ENCODE measurements at places on chromosomes 5 and 9.

DNA sequence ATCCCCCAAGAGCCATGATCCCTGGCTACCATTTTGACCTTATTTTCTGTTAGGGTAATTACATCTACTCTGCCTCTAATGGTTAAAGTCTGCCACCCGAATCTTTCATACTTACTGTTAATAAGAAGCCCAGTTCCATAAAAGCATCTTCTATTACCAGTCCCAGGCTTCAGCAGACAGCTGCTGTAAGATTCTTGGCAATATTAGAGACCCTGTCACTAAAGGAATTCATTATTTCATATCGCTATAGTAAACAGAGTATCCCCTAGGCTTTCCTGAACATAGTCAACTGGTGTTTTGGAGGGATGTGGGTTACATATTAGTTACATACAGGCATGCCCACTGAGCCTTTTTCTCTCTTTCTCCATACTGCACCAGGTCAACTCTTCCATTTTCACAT, 608.7 kb upstream of the SEMA6A start:
- H3K4me3 ChIP-seq, result no peak overlapping the region
- H3K4me1 ChIP-seq, result no peaks in the 10 kb centered on the region
- no peaks in the 10 kb centered on the region for H3K27me3 ChIP-seq
- no peak overlapping the region for H3K27ac ChIP-seq
- DNase-seq, result no peak
- H3K36me3 ChIP-seq, result no peaks in the 10 kb centered on the region

- DNase-seq, result no peak
- H3K27me3 ChIP-seq, result peaks cover 11% of the 10 kb centered on the region
- no peak overlapping the region for H3K4me3 ChIP-seq
- H3K27ac ChIP-seq, result no peak overlapping the region
- no peaks in the 10 kb centered on the region for H3K4me1 ChIP-seq
- H3K36me3 ChIP-seq, result no peaks in the 10 kb centered on the region
Observed at GRCh38 chr9:21404146-21404545, 4.8 kb upstream of the IFNA8 start.

DNA sequence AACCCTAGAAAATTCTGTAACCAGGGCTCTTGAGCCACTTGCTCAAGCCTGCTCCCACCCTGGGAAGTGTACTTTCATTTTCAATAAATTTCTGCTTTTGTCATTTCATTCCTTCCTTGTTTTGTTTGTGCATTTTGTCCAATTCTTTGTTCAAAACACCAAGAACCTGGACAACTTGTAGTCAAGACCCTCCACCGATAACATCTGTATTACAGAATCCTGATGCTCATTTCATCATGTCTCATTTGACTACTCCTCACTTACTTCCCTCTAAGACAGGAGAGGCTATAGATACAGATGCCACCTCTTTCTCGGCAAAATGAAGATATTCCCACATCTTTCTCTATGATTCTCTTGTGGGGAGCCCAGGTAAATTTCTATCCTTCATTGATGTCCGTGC, 183.5 kb downstream of the TMEM232 start:
- H3K27ac ChIP-seq, result no peak overlapping the region
- no peak for DNase-seq
- no peak overlapping the region for H3K4me3 ChIP-seq

- no peaks in the 10 kb centered on the region for H3K4me1 ChIP-seq
- DNase-seq, result no peak
- H3K4me3 ChIP-seq, result no peak overlapping the region
Observed at GRCh38 chr5:59725392-59725767, 168.1 kb downstream of the PDE4D start.
